Activated T-cell treated with anti-CD3 and anti-CD28 coated beads, Interleukin-2, amount 50 U/mL, for 72 hours (primary cell): ENCODE measurements at places on chromosomes 6 and 20. TPM values are rescaled to one million over a fixed set of nuclear protein-coding genes. Genes with fewer than 3 reads are reported as not detected.

DNA sequence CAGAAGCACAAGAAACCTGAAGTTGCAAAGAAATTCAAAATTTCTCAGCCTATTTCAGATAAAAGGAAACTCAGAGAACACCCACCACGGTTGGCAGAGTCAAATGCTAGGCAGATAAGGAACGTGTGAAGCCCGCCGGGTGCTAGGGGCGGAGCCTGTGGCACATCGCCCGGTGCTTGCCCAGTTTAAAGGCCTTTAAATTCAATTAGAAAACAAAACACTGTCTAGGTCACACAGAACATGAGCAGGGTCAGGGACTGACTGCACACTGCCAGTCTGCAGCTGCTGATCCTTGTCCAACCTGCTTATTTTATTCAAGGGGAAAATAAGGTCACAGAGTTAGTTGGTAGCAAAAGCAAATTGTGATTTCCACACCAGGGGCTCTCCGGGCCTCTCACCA, 75.8 kb downstream of the PSMG4 start:
- DNase-seq: no peak

DNA sequence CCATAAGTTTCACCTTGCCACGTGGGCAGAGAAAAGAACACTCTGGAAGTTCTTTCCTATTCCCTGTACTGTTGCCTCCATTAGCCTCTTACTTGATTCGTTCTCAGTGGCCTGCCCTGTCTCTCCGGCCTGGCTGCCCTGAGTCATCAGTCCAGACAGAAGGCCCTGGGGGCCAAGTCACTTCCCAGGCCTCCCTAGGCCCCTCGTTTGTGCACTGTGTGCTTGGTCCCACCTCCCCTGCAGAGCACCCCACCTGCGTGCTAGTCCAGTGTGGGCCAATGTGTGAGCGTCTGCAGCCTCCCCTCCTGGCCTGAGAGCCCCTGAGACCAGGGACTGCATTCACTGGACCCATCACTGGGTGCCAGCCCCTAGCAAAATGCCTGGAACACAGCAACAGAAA, 191.2 kb upstream of the RREB1 start:
- no peak for DNase-seq

GRCh38 chr6:9455864-9456658, 958.8 kb downstream of the TFAP2A start:
- DNase-seq: no peak

- no peak for DNase-seq
These were observed 18.1 kb upstream of the PTPN1 start for GRCh38 chr20:50491926-50492634.

The CHRNA4 gene
- total RNA-seq: not detected

GRCh38 chr20:54350415-54350814, 125.0 kb upstream of the DOK5 start:
- no peak for DNase-seq

The RAB23 gene
- 2.2 TPM for total RNA-seq

GRCh38 chr6:79461205-79461604, 76.0 kb downstream of the LCA5 start:
- no peak for DNase-seq

The CAGE1 gene
- total RNA-seq: 0.31 TPM

- peak; percentile 16 for DNase-seq
These were observed 133.7 kb upstream of the GMDS start for GRCh38 chr6:2378891-2379652.

DNA sequence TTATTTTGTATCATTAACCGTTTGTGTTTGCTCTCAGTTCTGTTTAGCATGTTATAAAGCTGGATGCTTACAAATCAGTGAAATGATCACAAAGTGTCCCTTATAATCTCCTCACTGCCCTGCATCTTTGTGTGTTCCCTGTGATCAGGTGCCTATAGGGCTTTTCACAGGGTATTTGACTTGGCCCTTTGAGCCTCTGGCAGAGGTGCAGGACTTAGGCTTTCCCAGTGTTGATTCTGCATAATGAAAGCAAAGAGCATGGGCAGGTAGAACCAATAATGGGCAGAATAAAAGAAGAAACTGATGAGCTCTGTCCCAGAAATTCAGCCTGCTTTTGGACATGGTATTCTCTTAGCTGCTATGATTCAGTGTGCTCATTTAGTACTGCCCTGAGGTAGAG, 16.9 kb upstream of the PBOV1 start:
- no peak for DNase-seq

DNA sequence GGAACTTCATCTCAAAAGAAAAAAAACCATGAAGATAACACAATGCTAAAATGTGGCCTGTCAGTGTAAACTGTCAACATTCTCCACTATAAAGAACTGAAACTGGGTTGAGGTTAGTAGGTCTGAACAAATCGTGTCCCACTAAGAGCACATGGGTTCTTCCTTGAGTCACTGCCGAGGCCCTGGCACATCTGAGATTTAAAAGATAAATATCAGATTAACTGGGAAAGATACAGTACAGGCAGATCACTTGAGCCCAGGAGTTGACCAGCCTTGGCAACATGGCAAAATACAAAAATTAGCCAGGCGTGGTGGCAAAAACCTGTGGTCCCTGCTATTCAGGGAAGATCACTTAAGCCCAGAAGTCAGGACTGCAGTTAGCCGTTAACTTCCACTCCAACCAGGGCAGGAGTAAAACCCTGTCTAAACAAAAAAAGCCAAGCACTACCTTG, 5.6 kb downstream of the EEF1A1 start:
- peak; percentile 19 for DNase-seq

DNA sequence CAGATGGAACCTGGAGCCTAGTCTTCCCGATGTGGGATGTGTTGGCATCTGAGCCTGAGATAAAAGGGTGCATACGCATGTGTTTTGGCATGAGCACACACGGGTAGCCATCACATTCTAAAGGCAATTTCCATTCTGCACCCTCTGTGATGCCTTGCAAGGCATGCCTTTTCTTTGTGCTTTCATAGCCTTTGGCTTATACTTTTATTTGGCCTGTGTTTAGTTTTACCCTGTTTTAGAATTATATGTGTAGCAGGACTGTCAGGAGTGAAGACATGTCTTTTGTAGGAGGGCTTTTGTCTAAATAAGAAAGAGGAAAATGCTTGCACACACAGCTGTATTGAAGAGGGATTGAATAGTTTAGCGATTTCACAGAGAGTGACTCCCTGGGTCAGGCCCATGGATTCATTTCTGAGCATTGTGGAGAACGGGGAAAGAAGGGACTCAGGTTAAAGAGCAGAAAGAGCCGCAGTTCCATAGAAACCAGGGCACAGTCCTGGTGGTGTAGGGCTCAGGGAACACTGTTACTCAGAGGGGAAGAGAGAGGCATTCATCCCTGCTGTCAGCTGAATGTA, 530.2 kb downstream of the DHX35 start:
- no peak for DNase-seq

- DNase-seq: no peak
These were observed 117.0 kb downstream of the BMP5 start for GRCh38 chr6:55758156-55758937.
